NCI-H524 treated with DMSO at 0.1 percent for 48 hours (cell line): ENCODE measurements at places on chromosomes 1 and 21.

GRCh38 chr1:100834777-100835660, 59.6 kb downstream of the EXTL2 start:
- DNase-seq: no peak

GRCh38 chr1:202160377-202160940, at the start of gene PTPN7:
Gene PTPN7, minus strand, starts transcription at chr1:202160602. Its CDS starts 1,200 bp downstream, at chr1:202159402.
- DNase-seq: no peak

GRCh38 chr1:234975122-234975940, 153.3 kb downstream of the TOMM20 start:
- DNase-seq: no peak

- no peak for DNase-seq
Measured at GRCh38 chr21:38794978-38795377, 10.8 kb upstream of the ETS2 start.

DNA sequence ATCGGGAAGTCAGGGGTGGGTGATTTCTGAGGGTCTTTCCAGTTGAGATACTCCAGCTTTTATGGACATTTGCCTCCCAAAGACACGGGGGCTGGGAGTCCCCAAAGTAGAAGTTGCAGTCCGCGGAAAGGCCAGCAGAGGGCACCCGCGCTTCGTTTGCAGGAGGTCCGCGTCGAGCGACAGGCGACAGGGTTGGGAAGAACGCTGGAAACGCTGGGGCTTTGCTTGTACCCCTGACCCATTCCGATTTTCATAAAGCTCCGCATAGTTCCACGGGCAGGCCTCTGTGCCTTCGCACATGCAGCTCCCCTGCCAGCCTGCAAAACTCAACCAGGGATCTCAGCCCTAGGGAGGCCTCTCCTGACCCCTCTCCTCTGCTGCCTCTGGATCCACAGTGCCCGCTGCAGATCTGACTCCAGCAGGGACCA, 44.2 kb upstream of the LAPTM5 start:
- DNase-seq: no peak

- no peak for DNase-seq
Measured at GRCh38 chr1:200228486-200228885, 181.3 kb downstream of the ZNF281 start.

DNA sequence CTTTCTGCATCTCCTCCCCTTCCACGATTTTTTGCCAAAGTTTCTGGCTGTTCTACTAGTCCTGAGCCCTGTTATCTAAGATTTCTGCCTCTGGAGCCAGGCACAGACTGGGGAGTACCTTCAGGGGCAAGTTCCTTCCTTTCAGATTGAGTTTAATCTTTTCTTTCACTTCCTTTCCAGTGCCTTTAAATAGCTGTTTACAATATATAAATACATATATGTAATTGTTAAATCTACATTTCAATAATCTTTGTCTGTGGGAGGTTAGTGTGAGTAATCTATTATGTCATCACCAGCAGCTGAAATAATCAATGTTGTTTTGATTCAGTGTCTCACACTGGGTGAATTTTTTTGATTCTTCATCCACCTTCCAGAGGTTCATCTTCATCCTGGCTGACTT, 31.8 kb downstream of the DIPK1A start:
- no peak for DNase-seq

GRCh38 chr1:234735476-234735875, 125.5 kb upstream of the IRF2BP2 start:
- DNase-seq: no peak

DNA sequence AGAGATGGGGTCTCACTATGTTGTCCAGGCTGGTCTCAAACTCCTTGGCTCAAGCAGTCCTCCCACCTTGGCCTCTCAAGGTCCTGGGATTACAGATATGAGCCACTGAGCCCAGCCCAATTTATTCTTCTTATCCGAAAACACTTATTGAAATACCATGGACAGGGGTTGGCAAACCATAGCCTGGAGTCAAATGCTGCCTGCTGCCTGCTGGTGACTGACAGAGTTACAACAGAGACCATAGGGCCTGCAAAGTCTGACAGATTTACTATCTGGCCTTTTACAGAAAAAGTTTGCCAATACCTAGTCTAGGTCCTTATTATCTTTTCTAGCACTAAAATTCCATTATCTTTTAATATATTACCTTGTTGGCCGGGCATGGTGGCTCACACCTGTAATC, 87.1 kb upstream of the ZNF281 start:
- DNase-seq: no peak

GRCh38 chr21:24045775-24046215, 1561.5 kb downstream of the MRPL39 start:
- no peak for DNase-seq

DNA sequence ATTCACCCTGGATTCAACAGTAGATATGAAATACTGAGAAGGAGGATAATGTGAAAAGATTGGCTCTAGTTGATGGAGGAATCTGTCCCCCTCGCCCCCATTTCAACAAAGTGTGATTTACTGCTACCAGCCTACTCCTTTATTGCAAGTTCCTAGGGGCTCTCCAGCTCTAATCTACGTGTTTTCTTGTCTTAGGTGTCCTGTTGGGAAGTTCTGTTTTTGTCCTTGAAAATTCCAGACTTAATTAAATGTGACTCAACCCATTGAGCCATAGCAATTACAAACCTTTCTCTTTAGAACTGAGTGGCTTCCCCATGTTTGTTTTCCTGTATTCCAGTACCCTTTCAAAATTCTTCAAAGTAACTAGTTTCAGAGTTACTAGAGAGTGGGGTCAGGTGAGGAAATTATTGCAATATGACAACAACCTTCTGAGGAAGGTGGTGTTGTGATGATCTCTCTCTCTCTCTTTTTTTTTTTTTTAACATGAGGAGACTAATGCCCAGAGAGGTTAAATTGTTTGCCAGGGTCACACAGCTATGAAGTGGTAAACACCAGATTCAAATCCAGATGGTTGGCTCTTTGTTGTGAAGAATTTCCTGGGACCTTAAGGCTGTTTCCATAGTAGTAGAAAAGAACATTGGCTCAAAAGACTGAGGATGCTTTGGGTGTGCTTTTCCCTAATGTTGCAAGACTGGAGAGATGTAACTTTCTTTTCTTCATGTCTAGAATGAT, 3.5 kb downstream of the RGL1 start:
- no peak for DNase-seq

- no peak for DNase-seq
Measured at GRCh38 chr1:91622616-91623015, 122.0 kb downstream of the CDC7 start.

- no peak for DNase-seq
Measured at GRCh38 chr1:8746554-8746953, 70.9 kb downstream of the RERE start.

- DNase-seq: no peak
Measured at GRCh38 chr1:46699666-46700065, 19.2 kb downstream of the EFCAB14 start.

DNA sequence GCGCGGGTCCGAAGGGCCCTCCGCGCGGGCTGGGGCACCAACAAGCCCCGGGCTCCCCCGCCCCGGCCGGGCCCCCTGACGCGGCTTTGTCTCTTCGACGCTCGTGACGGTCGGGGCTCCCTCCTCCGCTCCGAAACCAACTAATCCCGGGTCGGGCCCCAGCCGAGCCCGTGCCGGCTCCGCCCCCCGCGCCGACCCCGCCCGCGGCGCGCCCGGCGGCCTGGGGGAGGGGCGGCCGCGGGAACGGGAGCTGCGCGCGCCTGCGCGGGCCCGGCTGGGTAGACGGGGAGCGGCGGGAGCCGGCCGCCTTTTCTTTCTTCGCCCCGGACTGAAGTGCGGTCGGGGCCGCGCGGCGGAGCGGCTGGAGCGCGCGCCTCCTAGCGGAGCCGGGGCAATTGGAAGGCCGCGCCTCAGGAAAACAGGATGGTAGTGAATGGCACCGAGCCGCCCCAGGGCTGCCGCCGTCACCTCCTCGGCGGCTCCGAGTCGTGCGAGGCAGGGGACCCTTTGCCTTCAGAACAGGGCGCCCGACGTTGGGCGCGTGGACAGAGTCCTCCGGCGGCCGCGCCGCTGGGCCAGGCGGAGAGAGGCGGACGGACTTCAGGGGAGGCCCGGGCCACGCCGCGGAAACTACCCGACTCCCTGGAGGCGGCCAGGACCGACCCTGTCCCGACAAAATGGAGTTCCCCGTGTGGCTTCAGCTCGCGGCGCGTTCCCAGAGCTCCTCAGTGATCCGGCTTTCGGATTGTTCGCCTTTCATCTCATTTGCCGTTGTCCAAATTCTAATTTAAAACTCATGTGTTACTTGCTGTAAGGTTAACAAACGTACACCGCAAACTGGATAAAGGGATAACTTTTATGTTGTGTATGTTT, at the start of gene TP53BP2:
Gene TP53BP2 (minus strand): TSS at position 138 of the 873 bp plus-strand sequence. CDS start 267 bp downstream, outside the sequence.
- DNase-seq: no peak
